H9 (cell line): ENCODE measurements at places on chromosomes 13 and 19. TPM values are rescaled to one million over a fixed set of nuclear protein-coding genes. Genes with fewer than 3 reads are reported as not detected.

Gene UGGT2
- 31.3 and 34.5 TPM in 2 replicates for total RNA-seq

Gene RNF225
- total RNA-seq, result 2.0 and 2.1 TPM in 2 replicates

DNA sequence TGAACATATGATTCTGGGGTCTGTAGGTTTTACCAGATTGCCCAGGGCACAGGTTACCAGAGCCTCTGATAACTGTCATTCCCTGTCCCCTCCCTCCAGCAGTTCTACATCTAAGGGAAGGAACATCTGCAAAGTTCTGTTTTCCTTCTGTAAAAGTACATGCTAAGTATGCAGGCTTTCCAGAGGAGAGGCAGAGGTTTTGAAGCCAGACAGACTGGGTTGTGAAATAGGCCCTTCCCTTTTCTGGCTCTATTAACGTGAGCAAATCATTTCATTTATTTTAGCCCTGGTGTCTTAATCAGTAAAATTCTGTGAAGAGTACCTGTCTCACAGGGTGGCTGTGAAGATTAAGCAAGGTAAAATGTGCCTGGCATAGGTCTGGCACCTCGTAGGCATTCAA, 66.1 kb upstream of the C1QTNF9 start:
- H3K4me1 ChIP-seq, result no peaks in the 10 kb centered on the region; the same call in 1 of the 2 replicates
- no peak for DNase-seq
- H3K27ac ChIP-seq, result no peak overlapping the region
- no peaks in the 10 kb centered on the region for H3K36me3 ChIP-seq
- H3K27me3 ChIP-seq, result no peaks in the 10 kb centered on the region
- H3K4me3 ChIP-seq, result no peak overlapping the region

DNA sequence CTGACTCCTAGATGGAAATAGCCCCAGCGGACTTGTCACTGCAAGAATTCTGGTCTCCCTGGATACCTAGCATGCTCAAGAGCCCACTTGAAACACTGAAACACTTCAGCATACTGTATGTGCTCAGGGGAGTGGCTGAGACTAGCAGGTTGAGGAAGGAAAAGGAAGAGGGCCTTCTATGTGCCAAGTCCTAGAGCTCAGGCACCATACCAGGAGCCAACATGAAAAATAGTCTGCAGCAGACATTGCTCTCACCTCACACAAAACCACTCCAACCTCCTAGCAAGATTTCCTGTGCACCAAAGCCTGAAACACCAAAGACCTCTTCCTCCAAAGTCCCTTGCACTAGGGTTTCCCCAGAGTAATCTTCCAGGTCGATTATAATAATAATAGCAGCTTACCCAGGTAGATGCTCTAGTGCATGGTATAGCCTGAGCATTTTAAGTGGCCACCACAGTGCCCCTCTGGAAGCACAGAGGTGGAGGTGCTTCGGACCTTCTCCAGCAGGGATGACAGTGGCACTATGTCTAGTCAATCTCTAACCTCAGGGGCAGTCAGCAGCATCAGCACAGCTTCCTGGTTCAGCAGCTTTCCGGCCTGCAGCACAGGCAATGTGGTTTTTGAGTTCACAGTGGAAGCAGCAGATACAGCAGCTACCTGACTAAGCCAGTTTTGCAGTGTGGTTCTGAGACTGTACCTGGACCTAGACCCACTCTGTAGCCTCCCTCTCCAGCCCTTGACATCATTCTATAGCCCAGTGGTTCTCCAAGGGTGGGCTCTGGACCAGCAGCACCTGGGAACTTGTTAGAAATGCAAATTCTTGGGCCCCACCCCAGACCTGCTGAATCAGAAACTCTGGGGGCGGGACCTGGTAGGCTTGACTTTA, 45.6 kb upstream of the UBE2L5 start:
- peak overlapping the region; percentile 24; the same call in 2 of the 3 replicates for H3K4me3 ChIP-seq
- H3K27ac ChIP-seq, result no peak overlapping the region
- no peak for DNase-seq
- peaks cover 9% of the 10 kb centered on the region; the same call in 1 of the 2 replicates for H3K4me1 ChIP-seq
- no peaks in the 10 kb centered on the region for H3K27me3 ChIP-seq
- H3K36me3 ChIP-seq, result no peaks in the 10 kb centered on the region

- H3K27me3 ChIP-seq, result no peaks in the 10 kb centered on the region; the same call in 1 of the 2 replicates
- no peaks in the 10 kb centered on the region for H3K36me3 ChIP-seq
- H3K4me1 ChIP-seq, result no peaks in the 10 kb centered on the region; the same call in 1 of the 2 replicates
- no peak overlapping the region for H3K27ac ChIP-seq
- H3K4me3 ChIP-seq, result peak overlapping the region; percentile 57; the same call in 1 of the 2 replicates
- DNase-seq, result no peak
These were observed 30.8 kb downstream of the CCNE1 start for GRCh38 chr19:29842471-29843179.

DNA sequence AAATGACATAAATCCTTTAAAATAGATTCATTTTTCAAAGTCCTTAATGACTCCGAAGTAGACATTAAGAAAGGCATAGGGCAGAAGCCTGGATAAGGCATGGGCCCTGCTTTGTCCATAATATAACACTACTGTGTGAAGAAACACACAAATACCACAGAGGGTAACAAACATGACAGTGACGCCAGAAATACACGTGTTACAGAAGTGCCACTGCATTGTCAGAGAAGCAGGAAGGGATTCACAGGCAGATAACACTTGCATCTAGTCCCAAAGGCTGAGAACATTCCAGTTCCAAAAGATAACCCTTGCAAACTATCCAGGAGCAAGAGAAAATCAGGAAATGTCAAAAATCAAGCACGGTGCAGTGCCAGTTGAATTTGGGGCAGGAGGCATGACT, 633.2 kb downstream of the LIG4 start:
- H3K36me3 ChIP-seq, result peaks cover 3% of the 10 kb centered on the region; the same call in 2 of the 3 replicates
- DNase-seq, result no peak
- H3K27ac ChIP-seq, result no peak overlapping the region
- no peak overlapping the region for H3K4me3 ChIP-seq

DNA sequence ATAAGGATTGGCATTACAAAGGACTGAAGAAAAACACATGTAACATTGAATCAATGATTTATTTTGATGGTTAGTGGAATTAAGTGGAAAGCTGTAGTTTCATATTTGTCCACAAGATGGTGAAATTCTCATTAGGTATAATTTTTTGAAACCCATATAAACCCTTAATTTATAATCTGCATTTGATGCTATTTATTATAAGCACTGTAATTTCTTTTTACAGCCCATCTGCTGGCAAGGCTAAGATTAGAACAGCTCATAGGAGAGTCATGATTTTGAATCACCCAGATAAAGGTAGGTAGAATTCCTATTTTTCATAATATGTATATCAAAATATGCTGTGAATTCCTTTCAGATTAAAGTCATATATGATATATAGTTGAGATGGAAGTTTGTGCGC, 62.2 kb downstream of the DNAJC15 start:
- no peak overlapping the region for H3K4me3 ChIP-seq
- peaks cover 31% of the 10 kb centered on the region for H3K36me3 ChIP-seq
- H3K27me3 ChIP-seq, result no peaks in the 10 kb centered on the region
- H3K4me1 ChIP-seq, result no peaks in the 10 kb centered on the region
- DNase-seq, result no peak
